ACHN (cell line): ENCODE measurements at places on chromosomes 11 and 22.

GRCh38 chr11:35635933-35636332 lies 17.7 kb downstream of the FJX1 start:
- no peak for DNase-seq

GRCh38 chr11:73012121-73012863 lies 129.8 kb downstream of the FCHSD2 start:
- no peak for DNase-seq

DNA sequence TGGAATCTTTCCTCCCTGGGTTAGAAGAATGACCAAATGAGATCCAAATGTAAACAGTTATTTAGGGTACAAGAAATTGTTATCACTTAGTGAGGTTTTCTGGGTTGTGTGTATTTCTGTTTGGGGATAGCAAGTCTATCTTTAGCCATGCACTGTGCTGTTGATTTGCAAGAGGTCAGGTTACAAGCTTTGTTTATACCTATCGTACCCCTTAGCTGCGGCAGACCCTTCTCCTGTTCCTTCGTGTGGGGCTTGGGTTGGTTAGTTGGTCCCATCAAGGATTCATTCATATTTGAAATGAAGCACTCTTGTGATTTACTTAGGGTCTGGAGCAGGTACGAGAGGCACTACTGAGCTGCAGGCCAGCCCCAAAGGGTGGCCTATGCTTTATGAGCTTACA lies 72.6 kb downstream of the USP35 start:
- DNase-seq, result no peak

GRCh38 chr22:20750461-20751184 lies 23.3 kb upstream of the SERPIND1 start:
- DNase-seq, result peak; percentile 74

DNA sequence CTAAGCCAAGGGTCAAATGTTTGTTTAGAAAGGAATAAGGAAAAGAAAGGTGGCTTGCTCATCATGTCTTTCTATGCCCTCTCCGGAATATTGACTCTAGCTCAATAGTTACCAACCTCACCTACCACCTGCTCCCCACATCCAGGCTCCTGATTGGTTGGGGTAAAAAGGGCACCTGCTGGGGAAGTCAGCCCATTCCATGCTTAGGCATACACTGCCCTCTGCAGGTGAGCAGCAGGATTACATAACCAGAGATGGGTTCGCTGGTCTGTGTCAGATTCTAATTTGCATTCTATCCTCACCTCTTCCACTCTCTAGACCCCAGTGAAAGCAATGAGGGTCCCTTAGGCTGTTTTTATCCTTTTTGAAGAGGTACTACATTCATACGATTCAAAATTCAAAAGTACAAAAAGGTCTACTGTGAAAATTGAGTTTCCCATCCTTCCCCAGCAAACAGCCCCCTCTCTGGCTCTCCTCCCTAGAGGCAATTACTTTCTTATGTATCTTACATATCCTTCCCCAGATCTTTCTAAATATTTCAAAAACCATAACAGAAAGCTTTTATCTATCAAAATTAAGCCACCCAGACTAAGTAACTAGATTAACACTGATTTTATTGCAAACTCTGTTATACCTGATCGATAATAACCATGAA lies 98.0 kb upstream of the ASPHD2 start:
- peak; percentile 58 for DNase-seq

DNA sequence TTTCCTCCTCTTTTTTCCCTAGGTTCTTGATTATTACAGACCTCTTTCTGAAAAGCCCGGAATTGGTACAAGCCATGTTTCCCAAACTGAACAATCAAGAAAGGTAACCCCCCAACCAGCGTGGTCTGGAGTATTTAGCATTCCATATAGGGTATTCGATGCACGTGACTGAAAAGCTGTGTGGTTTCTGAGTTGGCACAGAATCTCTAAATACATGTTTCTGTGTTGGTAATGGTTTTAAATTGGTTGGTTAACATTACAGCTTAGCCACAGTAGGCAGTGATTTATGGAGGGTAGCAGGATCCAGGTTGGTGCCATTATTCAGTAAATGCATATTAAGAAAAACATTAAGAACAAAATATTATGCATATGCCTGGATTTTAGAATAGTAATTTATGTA lies 46.8 kb downstream of the ATXN10 start:
- no peak for DNase-seq

DNA sequence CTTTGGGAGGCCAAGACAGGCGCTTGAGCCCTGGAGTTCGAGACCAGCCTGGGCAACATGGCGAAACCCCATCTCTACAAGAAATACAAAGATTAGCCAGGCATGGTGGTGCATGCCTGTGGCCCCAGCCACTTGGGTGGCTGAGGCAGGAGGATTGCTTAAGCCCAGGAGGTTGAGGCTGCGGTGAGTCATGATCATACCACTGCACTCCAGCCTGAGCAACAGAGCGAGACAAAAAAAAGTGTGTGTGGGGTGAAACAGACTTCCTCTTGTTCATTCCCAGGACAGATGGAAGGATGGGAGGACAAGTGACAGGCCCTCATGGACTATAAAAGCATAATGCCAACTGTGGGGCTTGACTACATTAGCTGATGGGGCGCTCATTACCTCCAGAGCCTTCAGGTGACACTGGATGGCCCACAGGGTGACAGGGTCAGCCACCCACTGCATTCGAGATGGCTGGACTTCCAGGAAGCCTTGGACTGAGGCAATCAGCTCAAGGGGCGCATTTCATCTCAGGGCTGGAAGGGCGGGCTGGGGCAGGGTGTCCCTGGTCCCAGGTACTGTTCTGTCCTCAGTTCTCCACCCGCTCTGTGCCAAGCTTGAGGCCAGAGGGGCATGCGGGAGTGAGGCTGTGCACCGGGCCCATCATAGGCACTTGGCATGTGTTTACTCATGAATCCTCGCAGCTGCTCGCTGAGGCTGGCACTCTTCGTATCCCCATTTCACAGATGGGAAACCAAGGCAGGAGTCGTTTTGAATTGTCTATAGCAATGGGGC lies 12.5 kb downstream of the NPTXR start:
- peak; percentile 91 for DNase-seq

DNA sequence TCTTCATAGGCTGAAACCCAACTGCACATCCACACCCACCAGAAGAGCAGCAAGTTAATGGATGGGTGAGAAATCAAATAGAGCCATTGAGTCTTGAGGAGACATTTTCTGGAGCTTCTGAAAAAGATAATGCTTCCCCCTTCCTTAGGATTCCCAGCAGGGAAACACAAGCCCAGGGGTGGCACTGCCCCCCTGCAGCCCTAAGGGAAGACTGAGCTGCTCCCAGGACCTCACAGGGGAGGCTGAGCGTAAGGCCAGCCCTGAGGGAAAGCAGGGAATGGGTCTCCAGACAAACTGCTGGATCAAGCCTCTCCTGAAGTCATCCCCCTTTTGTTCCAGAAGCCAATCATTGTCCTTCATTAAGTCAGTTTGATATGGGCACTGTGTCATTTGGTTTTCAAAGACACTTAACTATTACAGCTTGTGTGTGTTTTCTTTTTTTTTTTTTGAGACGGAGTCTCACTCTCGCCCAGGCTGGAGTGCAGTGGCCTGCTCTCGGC lies 15.1 kb downstream of the LTO1 start:
- no peak for DNase-seq
